Cardiac muscle cell (in vitro differentiated cells and primary cell): ENCODE measurements at places on chromosomes 5 and 9.
A peak's percentile ranks its signal among the peaks of the same experiment; 100 is the strongest.

DNA sequence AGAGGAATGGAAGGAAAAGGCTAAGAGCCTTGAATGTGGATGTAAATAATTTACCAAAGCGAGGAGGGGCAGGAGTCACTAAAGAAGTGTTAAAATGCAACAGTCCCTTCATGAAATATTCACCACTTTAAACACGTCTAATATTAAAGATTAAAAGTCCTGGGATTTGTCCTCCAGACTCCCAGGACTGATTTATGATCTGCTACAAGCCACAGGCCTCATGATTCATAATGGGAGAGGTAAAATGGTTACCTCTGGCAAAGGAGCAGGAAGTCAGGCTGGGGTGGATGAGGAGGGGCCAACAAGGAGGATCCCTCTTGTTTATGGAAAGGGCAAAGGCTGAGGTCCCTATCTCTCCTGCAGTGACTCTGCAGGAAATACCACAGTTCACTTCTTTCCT is 292.4 kb downstream of the TRIM32 start:
- no peak for DNase-seq

GRCh38 chr9:86645303-86645702 is 291.1 kb upstream of the TUT7 start:
- no peak for DNase-seq

DNA sequence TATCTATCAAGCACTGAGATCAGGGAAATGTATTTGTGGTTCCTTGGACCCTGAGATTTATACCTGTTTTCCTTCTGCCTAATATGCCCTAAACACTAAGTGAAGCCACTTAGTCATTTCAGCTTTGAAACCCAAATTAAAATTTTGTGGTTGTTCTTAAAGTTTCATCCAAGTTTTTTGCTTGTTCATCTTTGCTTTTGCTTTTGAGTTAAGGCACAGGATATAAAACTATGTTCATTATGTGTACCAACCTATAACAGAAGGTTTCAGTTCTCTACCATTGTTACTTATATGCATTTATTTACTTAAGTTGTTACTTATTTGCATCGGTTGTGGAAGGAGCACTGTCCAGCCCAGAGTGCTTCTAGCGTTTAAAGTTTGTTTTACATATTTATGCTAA is 382.3 kb downstream of the PTPRD start:
- DNase-seq = no peak

DNA sequence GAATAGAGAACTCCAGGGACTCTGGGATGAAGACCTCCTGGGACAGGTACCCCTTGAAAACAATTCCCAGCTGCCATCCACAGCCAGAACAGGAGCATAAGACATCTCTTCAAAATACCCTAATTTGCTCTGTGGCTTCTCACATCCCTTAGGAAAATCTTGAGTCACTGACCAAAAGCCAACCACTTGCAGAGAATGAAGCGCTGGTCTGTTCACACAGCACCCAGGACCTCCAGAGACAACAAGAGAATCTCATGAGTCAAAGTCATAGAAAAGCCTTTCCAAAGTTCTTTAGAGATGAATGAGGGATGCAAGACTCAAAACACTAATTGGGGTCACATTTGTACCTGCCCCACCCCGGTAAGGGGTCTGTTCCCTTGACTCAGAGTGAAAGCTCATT is 210.6 kb downstream of the SEMA5A start:
- DNase-seq = no peak

DNA sequence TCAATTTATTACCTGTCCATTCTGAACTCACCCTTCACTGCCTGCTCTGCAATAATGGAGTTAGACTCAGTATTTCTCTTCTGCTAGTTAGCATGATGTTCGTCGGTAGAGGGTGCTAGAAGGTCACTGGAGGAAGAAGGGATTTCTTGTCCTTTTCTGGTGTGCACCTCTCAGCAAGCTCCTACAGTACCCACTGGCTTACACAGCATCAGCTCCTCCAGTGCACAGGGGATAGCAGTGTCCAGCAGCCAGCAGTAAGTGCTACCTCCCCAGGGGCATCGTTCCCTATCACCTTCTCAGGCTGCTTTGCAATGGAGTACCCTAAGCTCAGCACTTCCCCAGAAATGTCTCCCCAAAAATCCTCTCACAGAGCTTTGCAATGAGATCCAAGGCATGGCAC is 45.9 kb upstream of the APC start:
- no peak for DNase-seq

DNA sequence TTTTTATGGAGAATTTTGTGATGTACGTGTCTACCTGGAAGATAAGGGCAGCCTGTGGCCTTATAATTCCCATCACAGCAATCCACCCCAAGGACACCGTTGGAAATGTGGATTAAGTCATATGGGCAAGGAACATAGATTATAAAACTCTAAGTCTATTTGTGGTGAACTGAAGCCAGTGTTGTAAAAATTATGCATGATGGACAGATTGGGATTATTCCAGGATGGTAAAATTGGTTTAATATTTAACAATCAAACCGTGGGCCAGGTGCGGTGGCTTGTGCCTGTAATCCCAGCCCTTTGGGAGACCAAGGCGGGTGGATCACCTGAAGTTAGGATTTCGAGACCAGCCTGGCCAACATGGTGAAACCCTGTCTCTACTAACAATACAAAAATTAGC is 12.9 kb upstream of the SLC6A19 start:
- no peak for DNase-seq

GRCh38 chr9:68869022-68869421 is 144.9 kb downstream of the PRKACG start:
- DNase-seq = no peak

DNA sequence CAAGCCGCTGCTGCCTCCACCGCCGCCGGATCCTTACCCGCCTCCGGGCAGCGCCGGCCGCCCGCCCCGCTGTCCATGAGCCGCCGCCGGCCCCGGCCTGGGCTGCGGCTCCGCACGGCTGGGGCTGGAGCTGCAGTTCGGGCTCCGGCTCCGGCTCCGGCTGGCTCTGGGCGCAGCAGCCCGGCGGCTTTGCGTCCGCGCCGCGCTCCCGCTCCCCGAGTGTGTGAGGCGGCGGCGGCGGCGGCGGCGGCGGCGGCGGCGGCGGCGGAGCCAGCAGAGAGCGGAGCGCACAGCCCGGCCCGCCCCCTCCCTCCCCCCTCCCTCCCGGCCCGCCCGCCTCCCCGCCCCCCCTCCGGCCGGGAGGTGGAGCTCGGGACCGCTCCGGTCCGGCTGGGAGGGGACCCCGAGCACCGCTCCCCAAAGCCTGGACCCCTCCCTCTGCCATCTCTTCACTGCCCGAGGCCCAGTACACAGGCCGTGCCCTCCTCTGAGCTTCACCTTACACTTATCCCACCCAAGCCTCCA is at the start of gene PCDH1:
TSS of gene PCDH1 (minus strand) at position 225 of the 525 bp plus-strand sequence. CDS start at position 77, 148 bp downstream.
- peak; percentile 59 for DNase-seq

DNA sequence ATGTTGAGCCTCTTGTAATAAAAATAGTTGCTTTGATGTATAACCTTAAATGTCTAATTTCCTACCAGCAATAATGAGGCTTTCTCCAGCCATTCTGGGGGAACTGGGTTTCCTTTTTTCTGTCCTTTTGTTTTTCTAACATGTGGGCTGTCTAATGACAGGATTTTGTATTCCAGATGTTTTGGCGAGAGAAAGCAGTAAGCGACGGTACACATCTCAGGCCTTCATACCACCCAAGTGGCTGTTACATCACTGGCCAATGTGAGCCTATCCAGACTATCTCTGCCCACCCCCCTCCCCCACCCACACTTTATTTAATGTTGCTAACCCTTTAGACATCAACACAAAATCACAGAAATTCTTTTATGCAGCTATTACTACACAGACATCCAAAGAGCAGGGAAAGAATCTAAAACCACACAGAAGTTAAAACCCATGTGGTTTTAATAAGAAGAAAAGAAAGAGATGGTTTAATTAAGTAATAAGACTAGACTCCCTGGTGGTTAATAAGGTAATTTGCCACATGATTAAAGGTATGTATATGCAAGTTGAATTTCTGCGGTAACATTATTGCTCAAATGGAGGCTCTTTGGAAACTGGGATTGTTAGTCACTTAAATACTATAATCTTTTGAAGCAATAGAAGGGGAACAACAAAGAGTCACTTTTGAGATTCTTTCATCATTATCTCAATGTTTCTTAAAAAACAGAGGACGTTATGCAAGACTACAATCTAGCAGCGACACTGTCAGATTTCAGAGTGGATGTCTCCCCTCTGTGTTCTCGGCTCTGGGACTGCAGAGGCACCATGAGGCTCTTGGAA is 365.1 kb downstream of the ENC1 start:
- peak; percentile 62 for DNase-seq

DNA sequence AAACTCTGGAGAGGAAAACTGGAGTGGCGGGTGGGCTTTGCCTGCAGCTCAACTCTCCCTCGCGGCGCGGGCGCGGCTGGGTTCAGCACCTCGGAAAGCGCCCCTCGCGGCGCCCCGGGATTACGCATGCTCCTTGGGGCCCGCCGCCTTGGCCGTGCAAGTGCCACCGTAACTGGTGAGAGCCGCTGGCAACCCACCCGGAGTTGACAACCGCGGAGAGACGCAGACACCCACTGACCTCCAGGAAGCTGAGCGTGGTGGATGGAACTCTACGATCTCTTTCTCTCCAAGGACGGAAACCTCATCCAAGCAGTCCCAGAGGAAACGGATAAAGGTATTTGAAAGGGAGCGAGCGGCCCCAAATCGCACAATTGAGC is 194 bp upstream of the RXFP3 start:
- DNase-seq = peak; percentile 74

DNA sequence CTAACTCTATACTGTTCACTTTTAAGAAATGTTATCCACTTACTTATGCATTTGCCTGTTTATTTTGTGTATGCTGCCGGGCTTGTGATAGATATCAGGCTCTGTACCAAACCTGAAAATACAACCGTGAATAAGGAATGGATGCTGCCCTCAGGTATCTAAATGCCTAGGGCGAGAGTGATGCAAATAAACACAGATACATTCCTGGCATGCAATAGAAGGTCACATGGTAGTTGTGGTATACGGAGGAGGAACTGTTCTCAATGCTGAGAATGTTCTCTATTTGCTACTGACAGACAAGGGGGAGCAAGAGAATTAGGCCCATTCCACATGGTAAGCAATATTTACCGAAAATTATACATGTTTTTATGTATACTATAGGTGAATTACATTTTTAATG is 227.8 kb downstream of the ICE1 start:
- DNase-seq = no peak

GRCh38 chr5:13081116-13081515 is 863.4 kb downstream of the DNAH5 start:
- no peak for DNase-seq

- no peak for DNase-seq
These were observed 26.3 kb downstream of the CNTFR start for GRCh38 chr9:34563262-34563661.

- DNase-seq = peak; percentile 73
These were observed 106.1 kb downstream of the THBS4 start for GRCh38 chr5:80141147-80141671.

DNA sequence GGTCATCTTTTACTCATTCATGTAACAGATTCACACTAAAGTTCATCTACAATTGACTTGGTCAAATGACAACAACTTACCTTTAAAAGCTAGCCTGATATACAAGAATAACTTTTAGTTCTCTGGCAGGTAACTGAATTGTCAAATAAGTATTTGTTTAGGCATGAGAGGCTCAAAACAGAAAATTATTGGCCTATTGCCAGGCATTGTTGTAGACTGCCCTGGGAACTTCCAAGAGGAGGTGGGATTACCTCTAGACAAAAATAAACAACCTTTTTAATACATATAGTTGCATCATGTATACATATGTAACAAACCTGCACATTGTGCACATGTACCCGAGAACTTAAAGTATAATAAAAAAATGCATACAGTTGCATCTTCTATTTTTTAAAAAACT is 18.2 kb upstream of the SLCO4C1 start:
- no peak for DNase-seq

DNA sequence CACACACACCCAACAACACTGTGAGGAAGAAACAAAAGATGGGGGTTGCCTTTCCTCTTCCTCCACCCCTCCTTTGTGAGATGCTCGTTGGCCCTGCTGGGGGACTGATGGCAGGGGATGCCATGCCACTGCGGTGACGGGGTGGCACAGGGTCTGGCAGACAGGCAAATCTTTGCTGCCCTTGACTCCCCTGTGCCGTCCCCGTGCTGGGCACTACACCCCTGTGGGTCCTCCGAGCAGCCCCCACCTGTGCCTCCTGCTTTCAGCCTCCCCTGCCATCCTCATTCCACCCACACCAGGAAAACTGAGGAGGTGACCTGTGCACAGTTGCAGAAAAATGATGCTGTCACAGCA is 40.2 kb upstream of the IER5L start:
- no peak for DNase-seq

DNA sequence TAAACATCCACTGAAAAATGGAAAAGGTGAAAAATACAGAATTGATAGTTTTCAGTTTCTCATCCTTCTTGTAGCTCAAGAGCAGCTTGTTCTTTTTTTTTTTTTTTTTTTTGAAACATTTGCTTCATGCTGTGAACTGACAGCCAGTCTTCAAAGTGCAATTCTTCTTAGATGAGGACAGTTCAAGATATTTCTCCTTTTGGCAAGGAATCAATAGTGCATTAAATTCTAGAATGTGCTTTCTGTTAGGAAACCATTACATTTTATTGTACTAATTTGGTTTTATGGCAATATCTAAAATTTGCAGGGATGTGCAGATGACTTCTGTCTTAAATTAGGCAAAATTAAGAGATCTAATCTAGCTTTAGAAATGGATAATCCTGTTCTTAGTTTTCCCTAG is 969.3 kb upstream of the ACO1 start:
- DNase-seq = no peak

- DNase-seq = peak; percentile 35
These were observed 644 bp downstream of the NIM1K start for GRCh38 chr5:43192558-43193180.
